ENCODE measurements at places on chromosomes 3 and 15. TPM values are rescaled to one million over a fixed set of nuclear protein-coding genes. Genes with fewer than 3 reads are reported as not detected.

GRCh38 chr15:65355173-65355987, 22.4 kb downstream of the IGDCC3 start:
- DNase-seq: peak; percentile 76

DNA sequence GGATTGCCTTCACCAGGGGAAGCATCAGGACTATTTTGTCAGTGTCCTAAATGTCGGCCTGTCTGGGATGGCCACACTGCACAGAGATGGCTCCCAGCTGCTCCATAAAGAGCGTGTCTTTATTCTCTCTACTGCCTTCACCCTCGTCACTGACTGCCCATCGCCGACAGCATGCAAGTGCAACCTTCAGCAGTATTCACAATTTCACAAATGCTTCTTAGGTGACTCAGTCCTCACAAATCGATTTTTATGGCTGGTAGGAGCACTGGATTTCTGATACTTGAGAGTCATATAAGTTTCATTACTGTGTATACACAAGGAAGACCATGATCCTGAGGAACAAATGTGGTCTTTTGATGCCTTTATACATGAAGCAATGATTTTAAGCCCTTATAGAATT, 1.1 kb upstream of the SSUH2 start:
- DNase-seq: no peak

DNA sequence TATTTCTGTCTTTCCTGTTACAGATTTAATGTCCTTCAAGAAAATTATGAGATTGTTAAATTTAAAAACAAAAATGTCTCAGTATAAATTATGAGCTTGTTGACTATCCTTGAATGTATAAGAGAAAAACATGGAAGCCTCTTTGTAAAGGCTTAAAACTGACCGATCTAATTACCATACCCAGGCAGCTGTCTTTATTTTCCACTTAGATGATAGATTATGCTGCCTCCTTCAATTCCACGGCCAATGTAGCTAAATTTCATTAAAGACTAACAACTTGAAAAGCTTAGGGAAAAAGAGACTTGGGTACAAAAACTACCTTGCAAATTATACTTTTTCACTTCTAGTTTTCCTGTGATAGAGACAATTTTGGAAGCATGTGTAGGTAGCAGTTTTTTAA, 88.3 kb downstream of the ATP10A start:
- DNase-seq: no peak

- DNase-seq: no peak
Observed at GRCh38 chr15:77069521-77070121, 1.3 kb downstream of the TSPAN3 start.

DNA sequence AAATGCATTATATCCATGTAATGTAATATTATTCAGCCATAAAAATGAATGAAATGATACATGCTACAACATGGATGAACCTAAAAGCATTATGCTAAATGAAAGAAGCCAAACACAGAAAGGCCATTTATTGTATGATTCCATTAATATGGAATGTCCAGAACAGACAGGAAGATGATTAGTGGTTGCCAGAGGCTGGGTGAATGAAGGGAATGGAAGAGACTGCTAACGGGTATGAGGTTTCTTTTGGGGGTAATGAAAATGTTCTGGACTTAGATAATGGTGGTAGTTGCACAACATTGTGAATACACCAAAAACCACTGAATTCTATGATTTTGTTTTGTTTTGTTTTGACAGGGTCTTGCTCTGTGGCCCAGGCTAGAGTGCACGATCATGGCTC, 61.6 kb upstream of the MAP4 start:
- no peak for DNase-seq

- DNase-seq: no peak
Observed at GRCh38 chr15:50053055-50053856, 65.8 kb downstream of the ATP8B4 start.

GRCh38 chr15:89195836-89196235, 25.5 kb downstream of the RLBP1 start:
- DNase-seq: no peak

DNA sequence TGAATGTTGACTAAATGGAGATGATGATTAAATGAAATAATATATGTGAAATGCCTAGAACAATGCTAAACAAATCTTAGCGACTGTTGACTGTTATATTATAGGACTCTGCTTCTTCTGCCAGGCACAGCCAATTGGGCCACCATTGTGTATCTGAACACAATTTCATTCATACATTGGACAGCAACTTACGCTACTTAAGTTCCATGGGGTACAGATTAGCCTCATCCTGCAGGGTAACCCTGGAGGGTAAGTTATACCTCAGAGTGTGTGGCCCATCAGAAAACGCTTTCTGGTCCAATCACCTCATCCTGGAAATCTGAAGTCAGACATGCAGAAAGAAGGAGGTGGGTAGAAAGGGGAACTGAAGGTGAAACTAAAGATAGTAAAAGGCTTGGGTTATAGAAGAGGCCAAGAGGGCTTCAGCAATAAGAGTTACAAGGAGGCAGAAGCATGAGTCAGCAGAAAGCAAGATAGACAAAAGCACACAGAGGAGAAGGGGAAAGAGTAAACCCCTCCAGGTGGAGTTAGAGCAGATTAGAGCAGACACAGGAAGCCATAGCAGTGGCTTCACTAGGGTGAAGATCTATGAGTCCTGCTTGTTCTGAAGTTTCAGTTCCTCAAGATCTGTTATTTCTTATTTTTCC, 119.3 kb upstream of the SLC24A5 start:
- no peak for DNase-seq

- DNase-seq: no peak
Observed at GRCh38 chr3:41522612-41523011, 323.3 kb downstream of the CTNNB1 start.

GRCh38 chr3:67288466-67289106, 290.5 kb downstream of the KBTBD8 start:
- DNase-seq: no peak

RASGRP1 gene
- total RNA-seq: 7.0 TPM

NEK10 gene
- total RNA-seq: 0.42 TPM

Measured in endodermal cell (in vitro differentiated cells).